ENCODE measurements at places on chromosomes 5 and 9. TPM values are rescaled to one million over a fixed set of nuclear protein-coding genes. Genes with fewer than 3 reads are reported as not detected.

DNA sequence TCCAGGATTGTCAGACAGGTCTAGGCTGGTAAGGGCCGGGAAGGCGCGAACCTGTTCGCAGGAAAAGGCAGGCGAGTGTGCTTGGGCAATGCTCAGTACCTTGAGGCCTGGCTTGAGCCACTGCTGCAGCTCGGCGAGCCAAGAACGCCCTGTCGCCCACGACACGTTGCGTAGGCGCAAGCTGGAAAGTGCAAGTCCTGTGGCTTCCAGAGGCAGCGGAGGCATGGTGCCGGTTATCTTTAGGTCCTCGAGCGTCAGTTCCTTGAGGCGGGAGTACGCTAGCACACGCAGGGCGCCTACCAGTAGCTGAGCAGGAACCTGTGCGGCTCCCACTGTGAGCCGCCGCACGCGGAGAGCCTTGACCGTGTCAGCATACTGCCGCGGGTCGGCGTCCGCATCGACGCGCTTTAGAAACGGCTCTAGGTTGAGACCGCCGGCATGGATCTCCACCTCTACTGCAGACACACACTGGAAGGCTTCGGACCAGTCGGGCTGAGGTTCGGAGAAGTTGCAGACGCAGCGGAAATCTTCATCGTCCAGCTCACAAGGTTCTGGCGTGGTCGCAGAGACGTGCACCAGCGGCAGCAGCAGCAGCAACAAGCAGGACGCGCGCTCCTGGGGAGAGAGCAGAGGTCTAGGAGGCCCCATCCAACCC lies 482 bp downstream of the CD14 start:
- DNase-seq, result peak; percentile 74

DNA sequence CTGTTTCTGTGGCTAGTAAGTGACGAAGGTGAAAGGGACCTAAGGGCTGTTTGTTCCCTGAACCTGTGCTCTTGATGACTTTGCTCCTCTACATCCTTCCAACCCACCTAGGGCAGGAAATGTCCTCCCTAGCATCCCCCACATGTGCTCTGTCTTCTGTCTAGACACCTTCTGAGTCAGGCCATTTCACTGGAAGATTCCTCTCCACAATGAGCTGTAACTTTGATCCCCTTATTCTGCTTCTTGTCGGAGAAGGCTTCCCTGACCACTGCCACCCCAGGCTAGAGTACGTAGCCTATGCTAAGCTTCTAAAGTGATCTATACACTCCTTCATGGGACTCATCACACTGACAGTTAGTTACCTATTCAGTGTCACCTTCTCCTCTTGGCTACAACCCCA lies 21.7 kb downstream of the SPAAR start:
- DNase-seq, result no peak

GRCh38 chr5:138938526-138938925 lies 63.4 kb upstream of the LRRTM2 start:
- no peak for DNase-seq

GRCh38 chr9:133973791-133974630 lies 18.1 kb downstream of the VAV2 start:
- no peak for DNase-seq

DNA sequence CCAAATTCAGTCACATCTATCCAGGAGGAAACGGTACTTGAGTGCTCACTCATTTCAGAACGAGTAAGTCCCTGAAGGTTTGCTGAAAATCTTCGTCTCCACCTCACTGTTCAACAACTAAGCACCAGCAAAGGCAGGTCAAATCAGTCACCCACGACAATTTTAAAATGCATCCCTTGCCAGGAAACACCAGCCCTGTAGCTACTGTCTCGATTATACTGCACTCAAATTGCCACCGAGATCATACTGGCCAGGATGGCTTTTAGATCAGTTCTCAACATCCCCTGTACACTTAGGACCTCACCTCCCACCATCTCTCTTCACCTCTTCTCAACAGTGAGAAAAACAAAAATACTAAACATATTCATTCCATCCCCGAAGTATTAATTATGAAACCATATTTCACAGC lies 298.6 kb downstream of the AGTPBP1 start:
- no peak for DNase-seq

DNA sequence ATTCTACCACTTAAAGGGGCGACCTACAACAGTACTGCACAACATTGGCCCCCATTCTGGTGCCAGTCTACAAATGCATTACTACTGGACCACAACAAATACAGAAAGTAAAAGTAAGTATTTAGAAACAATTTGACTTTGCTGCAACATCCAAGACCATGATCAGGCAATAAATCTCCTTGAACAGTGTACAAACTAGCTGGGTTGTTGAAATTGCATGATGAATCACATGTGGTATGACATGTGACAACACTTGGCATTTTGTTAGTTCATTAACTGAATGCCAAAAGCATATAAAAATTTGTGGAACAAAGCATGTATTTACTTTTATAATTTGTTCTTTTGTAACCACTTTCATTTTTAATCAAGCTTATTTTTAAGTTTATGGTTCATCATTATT lies 270.5 kb downstream of the NFIB start:
- no peak for DNase-seq

DNA sequence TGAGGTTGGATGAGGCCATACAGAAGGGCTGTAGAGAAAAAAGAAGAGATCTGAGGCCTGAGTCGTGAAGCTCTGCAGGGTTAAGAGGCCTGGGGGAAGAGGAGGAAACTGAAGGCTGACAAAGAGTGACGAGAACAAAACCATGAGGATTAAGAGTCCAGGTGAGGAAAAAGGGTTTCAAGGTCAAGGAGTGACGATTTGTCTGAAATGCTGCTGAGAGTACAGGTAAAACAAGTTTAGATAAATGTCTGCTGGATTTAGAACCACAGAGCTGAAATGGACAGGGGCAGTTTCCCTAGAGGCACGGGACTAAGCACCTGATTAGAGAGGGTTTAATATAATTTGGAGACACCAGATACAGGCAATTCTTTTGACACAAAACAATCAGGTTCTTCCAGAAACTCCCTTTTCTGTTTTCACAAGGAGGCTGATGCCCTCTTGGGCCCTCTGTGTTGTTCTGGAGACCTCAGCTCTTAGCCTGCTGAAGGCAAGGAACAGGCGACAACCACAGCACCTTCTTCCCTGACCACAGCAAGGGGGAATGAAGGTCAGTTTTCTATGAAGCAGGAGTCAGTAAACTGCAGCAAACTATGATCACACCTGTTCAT lies 14.6 kb upstream of the GCNT1 start:
- no peak for DNase-seq

Gene PDCD1LG2
- 0.86 TPM for total RNA-seq

Gene FGF1
- 204 TPM for total RNA-seq

Gene PROB1
- 2.7 TPM for total RNA-seq

Gene SOHLH1
- total RNA-seq, result 39.9 TPM
